ENCODE measurements at places on chromosomes 3 and 15. TPM values are rescaled to one million over a fixed set of nuclear protein-coding genes. Genes with fewer than 3 reads are reported as not detected.

The CDHR4 gene
- total RNA-seq = not detected

- DNase-seq = no peak
Measured at GRCh38 chr15:76328958-76329357, 7.6 kb upstream of the ISL2 start.

- no peak for DNase-seq
Measured at GRCh38 chr3:50008931-50009330, 69.0 kb downstream of the RBM6 start.

GRCh38 chr3:117104381-117104780, 394.8 kb downstream of the TUSC7 start:
- DNase-seq = no peak

The TBCCD1 gene
- total RNA-seq = 20.6 TPM

The NEK10 gene
- 7.5 TPM for total RNA-seq

The SSUH2 gene
- total RNA-seq = 0.90 TPM

Data from urinary bladder (tissue), 4 donors.